ENCODE measurements at places on chromosomes 3 and 15.

DNA sequence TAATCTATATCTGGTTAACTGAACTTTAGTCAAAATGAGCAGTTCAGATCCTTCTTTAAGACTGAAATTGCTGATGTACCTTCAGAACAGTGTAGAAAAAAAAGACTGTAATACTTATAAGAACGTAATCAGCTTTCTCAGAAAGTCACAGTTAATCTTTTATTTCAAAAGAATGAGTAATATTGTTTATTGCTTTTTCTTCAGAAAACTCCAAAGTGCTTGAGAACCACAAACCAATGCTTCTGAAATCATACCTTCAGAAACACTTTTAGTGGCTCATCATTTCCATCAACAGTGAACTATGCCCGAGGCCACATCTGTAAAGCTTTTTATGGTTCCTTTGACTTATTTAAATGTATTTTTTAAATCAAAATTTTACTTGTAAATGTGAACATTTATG lies 33.3 kb upstream of the CLASP2 start:
- no peak for DNase-seq

DNA sequence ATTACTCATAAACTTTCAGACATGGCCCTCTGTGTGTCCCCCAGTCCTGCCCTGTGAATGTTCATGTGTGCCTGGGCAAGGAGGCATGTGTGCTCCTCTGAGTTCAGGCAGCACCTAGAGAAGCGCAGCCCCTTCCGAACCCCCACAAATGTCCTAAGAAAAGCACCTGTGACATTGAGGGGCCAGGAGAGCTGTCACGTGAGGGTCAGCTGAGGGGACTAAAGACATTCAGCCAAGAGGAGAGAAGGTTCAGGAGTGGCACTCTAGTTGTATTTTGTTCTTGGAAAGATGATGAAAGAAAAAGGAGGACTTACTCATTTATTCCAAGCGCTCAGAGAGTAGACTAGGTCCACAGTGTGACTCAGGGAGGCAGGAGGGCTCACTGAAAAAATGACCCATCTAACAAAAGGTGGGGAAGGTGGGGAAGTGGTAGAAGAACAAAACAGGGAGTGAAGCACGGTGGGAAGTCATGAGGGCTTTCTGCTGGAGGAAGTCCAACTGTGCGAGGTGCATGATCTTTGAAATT lies 28.1 kb upstream of the ELP6 start:
- DNase-seq: no peak

DNA sequence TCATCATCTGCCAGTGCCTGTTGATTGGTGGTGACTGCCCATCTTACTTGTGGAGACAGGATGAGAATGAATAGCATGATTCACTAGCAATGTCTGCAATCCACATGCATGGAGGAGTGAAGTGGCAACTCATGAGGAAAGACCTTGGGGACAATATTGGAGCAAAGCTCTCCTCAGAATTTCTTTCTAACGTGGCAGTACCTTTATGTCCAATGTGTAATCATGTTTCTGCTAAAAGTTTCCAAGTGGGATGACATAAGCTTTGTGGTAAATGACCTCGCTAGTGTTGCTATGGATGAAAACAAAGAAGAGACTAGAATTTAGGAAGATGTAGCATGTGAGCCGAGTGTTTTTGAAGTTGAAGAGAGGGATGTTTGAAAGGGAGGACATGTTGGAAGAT lies 117.8 kb downstream of the CPNE4 start:
- DNase-seq: no peak

DNA sequence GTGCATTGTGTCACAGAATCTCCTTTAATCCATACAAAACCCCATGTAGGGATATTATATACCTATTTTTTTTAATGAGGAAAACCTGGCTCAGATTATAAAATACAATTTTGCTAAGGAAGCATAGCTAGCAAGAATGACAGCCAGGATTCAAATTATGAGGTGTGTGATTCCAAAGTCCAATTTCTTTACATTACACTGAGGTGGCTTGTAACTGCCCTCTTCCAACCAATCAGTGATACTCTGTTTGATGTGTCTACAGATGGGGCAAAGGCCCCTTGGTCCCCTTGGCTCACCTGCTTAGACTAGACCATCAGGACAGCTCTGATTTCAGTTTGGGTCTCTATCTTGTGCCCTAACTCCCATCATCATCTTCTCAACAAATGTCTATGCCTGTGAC lies 120.3 kb upstream of the ADAMTS9 start:
- no peak for DNase-seq

DNA sequence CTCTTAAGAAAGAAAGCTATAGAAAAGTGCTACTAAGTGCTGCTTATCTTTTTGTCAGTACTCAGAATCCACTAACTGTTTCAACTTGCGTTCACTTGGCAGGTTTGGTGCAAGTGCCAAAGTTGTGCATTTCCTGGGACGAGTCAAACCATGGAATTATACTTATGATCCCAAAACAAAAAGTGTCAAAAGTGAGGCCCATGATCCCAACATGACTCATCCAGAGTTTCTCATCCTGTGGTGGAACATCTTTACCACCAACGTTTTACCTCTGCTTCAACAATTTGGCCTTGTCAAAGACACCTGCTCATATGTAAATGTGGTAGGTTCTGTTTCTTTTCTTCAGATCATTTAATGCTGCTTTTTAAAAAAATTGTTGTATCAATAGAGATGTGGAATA lies 32.6 kb downstream of the GYG1 start:
- no peak for DNase-seq

DNA sequence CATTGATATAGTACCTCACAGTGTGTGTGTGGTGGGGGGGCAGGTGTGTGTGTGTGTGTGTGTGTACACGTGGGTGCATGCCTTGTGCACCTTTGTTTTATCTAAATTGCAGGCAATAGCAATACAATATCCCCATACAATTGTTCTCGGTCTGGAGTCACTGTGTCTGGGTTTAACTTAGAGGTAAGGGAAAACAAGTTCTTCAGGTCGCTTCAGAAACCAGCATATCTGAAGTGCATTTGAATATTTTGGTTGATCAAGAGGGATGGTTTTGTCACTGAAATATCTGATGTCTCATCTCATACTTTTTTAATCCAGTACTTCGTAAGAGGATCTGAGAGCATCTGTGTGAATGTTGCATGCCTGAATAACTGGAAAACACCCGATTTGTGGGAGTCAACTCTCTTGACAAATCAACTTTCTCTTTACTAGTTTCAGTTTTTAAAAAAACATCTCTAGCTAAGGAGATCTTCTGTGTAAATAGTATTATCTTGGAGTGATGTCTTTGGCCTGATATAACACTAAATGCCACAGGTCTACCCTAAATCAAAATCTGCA lies 206.8 kb upstream of the NR2F2 start:
- DNase-seq: no peak

GRCh38 chr15:83248151-83249029 lies 36.1 kb downstream of the BNC1 start:
- DNase-seq: no peak

DNA sequence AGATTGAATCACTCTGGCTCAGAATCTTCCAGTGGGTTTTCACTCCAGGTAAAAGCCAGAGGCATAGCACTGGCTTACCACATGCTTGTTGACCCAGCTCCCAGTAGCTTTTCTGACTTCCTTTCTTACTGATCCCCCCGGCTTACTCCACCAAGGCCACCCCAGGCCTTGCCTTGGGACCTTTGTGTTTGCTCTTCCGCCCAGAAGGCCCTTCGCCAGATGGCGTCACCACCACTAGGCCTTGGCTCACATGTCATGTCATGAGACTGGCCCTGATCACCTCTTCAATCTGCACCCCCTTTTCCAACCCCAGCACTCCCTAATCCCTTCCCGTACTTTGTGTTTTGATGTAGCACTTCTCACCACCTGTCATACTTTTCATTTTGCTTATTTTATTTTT lies 98.5 kb upstream of the UMPS start:
- no peak for DNase-seq

DNA sequence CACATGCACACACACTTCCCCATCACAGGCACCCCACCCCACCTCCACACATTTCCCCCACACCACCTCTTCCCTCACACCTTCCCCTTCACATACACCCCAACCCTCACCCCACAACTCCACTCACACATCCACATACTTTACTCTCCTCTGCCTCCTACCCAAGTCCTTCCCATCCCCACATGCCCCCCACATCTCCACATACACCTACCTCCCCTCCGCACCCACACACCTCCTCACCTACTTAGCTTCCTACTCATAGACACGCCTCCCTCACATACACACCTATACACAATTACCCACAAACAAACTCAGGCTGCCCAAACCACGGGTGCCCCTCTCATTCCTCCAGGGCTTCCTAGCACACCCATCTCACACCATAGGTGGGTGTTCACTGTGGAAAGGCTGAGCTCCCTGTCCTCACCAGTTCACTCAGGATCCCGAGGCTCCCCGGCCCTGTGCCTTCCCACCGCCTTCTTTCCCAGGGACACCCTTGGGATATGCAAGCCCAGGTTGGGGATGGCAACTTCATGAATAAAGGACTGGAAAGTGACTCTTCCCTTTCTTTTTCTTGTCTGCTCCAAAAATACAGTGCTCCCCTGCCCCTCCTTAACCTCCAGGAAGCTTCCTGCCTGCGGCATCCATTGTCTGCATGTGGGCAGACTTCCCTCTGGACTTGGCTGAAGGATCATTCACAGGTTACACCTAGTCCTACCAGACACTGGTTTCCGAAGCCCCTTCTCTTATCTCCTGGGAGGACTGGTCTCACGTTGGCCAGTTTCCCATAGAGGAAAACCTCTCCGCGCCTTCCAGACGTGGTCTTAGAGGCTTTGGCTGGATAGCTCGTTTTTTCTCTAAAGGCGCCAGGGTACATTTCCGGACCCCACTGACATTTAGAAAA lies 61.5 kb downstream of the SLCO2A1 start:
- no peak for DNase-seq
